ENCODE measurements at places on chromosomes 2 and 18. TPM values are rescaled to one million over a fixed set of nuclear protein-coding genes. Genes with fewer than 3 reads are reported as not detected.

CDK5R2 gene
- 11.9 TPM for total RNA-seq

MSH2 gene
- 77.9 TPM for total RNA-seq

ANKRD30BL gene
- total RNA-seq: 47.0 TPM

GPAT2 gene
- total RNA-seq: 3.1 TPM

NT5DC4 gene
- not detected for total RNA-seq

FOXD4L1 gene
- total RNA-seq: 0.63 TPM

GREB1 gene
- total RNA-seq: 3.8 TPM

PRKAG3 gene
- total RNA-seq: not detected

LONRF2 gene
- 87.6 TPM for total RNA-seq

EMILIN2 gene
- total RNA-seq: 0.94 TPM

SERPINB8 gene
- total RNA-seq: 1.3 TPM

YES1 gene
- total RNA-seq: 41.6 TPM

Measured in parietal lobe (tissue), 2 donors.